ENCODE measurements at places on chromosomes 2 and 18.

GRCh38 chr2:60353863-60354262 lies 199.6 kb downstream of the BCL11A start:
- DNase-seq = no peak

DNA sequence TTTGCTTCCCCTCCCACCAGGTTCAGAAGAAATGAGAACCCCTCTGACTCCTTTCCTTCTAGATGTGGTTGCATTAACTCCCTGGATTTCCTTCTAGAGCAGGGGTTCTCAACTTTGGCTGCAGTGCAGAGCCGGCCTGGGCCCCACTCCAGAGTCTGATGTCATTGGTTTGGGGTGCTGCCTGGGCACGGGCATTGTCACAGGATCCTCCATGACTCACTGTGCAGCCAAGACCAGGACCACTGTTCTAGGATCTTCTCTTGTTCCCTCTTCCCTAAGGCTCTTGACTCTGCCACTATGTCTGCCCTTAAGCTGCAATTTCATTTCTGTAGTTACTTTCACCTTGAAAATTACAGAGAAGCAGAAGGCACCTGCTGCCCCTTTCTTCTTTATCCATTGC lies 31.8 kb downstream of the TBC1D8 start:
- DNase-seq = no peak

DNA sequence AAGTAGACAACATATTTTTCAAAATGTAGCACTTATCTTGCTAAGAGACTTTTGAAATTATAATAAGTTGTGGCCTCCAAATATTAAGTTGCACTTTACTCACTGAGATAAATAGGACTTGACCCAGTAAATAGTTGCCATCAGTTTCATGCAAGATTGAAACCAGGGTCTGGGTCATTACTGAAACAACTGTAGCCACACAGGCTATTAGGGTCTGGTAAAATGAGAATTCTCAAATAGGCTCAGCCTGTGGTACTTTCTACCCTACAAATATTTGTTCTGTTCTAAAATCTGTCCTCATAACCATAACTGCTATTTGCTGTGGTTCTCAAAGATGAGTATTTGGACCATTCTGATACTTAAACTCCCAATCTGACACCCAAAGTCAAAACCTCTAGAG lies 115.4 kb upstream of the STK17B start:
- DNase-seq = no peak

- no peak for DNase-seq
Measured at GRCh38 chr18:22417496-22418188, at the start of gene CTAGE1. Gene CTAGE1, minus strand, starts transcription at chr18:22417915. Its CDS starts 104 bp downstream, at chr18:22417811.

GRCh38 chr2:28345619-28346018 lies 47.0 kb upstream of the FOSL2 start:
- DNase-seq = no peak

DNA sequence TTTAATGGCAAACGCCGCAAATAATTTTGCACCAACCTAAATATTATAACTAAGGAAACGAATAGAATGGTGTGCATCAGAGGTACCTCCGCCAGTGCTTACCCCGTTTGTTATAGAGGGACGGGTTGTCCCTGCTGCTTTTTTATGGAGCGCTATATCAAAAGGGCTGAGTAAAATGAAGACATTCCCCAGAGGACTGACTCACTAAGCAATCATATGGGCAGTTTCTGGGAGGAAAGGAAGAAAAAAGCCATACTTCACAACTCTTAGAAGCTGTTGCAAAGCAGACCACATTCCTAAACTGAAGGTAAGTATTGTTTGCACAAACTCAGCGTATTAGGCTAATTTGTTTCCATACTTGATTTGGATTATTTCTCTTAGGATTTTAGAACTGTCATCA lies 12.9 kb downstream of the ID2 start:
- DNase-seq = no peak

DNA sequence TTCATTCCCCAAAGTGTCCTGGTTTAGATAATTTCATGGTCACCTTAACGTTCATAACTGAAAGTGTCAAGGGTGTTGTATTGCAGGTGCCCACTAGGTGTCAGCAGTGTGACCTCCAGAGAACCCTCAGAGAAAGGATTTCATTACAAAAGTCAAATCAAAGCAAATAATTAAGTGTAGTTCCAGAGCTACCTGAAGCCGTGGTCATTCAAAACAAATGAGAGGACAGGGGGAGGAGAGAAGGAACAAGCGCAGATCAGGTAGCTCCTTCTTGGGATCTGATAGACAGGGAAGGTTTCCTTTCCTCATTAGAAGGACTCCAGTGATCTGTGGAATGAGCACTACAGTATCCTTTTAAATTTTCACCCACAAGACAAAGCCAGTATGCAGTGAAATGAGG lies at the start of gene SLC9A4:
TSS of gene SLC9A4 (plus strand) at position 207 of the 400 bp plus-strand sequence. CDS start 534 bp downstream, outside the sequence.
- peak; percentile 34 for DNase-seq

- no peak for DNase-seq
Measured at GRCh38 chr2:161208527-161209139, 48.4 kb downstream of the TANK start.

DNA sequence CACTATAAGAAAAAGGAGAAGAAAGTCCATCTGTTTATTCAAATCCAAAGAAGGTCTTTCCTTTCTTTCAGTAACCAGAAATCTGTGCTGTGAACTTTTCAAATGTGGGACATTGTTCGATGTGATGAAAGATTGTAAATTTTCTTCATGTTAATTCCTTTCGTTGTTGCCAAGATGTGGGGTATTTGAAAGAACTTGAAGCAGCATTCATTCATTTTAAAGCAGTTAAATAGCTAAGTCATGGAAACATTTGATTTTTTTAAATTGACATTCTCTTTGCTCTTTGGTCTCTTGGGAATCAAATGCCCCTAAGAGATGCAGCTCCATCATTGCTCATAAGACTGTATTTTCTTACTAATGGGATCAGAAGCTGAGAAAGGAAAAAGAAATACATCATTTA lies 93.7 kb upstream of the EHBP1 start:
- DNase-seq = no peak

DNA sequence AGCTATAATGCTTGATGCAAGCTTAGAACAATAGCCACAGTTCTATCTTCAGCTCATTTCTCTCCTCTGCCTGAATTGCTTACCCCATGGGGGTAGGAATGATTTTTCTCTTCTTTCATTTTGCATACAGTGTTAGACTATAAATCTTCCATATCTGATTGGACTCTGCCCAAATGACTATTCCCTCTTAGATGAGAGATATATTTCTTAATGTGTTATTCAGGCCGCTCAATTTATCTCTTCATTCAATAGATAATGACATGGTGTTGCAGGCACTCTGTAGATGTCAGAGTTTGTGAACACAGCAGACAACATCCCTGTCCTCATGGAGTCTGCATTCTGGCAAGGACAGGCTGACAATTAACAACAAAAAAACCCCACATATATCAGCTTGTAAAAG lies 443.7 kb upstream of the CELF4 start:
- no peak for DNase-seq
